Osteoblast (primary cell): ENCODE measurements at places on chromosomes 12 and 14. TPM values are rescaled to one million over a fixed set of nuclear protein-coding genes. Genes with fewer than 3 reads are reported as not detected.
A peak's percentile ranks its signal among the peaks of the same experiment; 100 is the strongest.

FOXN4 gene
- not detected in 2 replicates for total RNA-seq

- DNase-seq = peak; percentile 68
- no peaks in the 10 kb centered on the region for H3K27me3 ChIP-seq
- H3K4me1 ChIP-seq = peaks cover 8% of the 10 kb centered on the region
- H3K27ac ChIP-seq = no peak overlapping the region
- no peaks in the 10 kb centered on the region for H3K36me3 ChIP-seq
- H3K4me3 ChIP-seq = no peak overlapping the region
Observed at GRCh38 chr14:22884076-22884737, 1.2 kb downstream of the REM2 start.

DNA sequence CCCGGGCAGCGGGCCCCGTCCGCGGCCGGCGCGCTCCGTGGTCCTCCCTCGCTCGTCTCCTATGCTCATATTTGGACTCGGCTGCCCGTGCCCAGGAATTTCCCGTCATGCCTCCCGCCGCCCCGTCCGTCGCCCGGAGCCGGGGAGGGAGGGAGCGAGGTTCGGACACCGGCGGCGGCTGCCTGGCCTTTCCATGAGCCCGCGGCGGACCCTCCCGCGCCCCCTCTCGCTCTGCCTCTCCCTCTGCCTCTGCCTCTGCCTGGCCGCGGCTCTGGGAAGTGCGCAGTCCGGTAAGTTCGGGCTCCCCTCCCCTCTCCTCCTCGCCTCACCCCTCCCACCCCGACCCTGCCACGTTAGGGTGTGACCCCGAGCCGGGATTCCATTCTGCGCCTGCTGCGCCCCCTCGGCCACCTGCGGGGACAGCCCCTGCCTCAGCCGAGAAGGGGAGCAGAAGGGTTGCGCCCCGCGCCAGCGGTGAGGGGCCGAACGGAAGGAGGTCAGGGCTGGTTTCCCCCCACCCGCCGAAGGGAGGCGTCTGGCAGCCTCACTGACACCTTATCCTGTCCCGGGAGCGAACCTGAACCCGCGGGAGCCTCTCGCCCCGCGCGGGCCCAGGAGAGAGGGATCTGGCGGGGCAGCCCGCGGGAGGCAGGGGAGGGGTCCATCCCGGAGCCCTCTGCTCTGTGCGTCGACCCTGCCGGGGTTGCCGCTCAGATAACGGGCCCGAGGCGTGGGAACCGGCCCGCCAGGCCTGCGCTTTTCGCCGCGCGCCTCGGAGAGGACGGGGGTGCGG lies at the start of gene MSRB3:
MSRB3 (plus strand) TSS at position 108 of the 793 bp plus-strand sequence. CDS start 29,897 bp downstream, outside the sequence.
- H3K27me3 ChIP-seq = no peaks in the 10 kb centered on the region
- DNase-seq = peak; percentile 98
- H3K27ac ChIP-seq = peak within 1 kb of the TSS; percentile 82
- peak within 1 kb of the TSS; percentile 93 for H3K4me3 ChIP-seq

- H3K4me3 ChIP-seq = peak overlapping the region; percentile 88
- no peaks in the 10 kb centered on the region for H3K27me3 ChIP-seq
- H3K36me3 ChIP-seq = peaks cover 7% of the 10 kb centered on the region
- DNase-seq = no peak
- no peak overlapping the region for H3K27ac ChIP-seq
- H3K4me1 ChIP-seq = peaks cover 17% of the 10 kb centered on the region
Observed at GRCh38 chr14:56581041-56581727, 1.6 kb downstream of the TMEM260 start.

- H3K4me3 ChIP-seq = no peak overlapping the region
- H3K27me3 ChIP-seq = no peaks in the 10 kb centered on the region
- no peaks in the 10 kb centered on the region for H3K36me3 ChIP-seq
Observed at GRCh38 chr12:88725592-88726143, 145.4 kb upstream of the KITLG start.

DNA sequence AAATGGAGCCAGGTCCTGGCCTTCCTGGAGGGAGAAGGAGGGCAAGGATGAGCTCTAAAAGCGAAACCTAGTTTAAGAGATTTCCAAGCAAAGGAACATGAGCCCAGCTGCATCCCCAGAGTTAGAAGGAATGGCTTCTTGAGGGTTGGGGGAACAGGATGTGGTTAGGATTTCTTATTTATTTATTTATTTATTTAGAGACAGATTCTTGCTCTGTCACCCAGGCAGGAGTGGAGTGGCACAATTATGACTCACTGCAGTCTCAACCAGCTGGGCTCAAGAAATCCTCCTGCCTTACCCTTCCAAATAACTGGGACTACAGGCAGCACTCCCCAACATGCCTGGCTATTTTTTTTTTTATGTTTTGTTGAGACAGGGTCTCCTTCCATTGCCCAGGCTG lies 25.3 kb upstream of the TMEM106C start:
- peaks cover 9% of the 10 kb centered on the region for H3K27me3 ChIP-seq
- DNase-seq = no peak
- H3K36me3 ChIP-seq = no peaks in the 10 kb centered on the region
- no peak overlapping the region for H3K27ac ChIP-seq
- peaks cover 3% of the 10 kb centered on the region for H3K4me1 ChIP-seq
- H3K4me3 ChIP-seq = no peak overlapping the region

GRCh38 chr14:99430491-99430890 lies 50.2 kb downstream of the SETD3 start:
- H3K36me3 ChIP-seq = peaks cover 11% of the 10 kb centered on the region
- H3K27me3 ChIP-seq = no peaks in the 10 kb centered on the region
- no peak overlapping the region for H3K4me3 ChIP-seq
- peaks cover 8% of the 10 kb centered on the region for H3K4me1 ChIP-seq
